ENCODE measurements at places on chromosomes 2 and 18.

DNA sequence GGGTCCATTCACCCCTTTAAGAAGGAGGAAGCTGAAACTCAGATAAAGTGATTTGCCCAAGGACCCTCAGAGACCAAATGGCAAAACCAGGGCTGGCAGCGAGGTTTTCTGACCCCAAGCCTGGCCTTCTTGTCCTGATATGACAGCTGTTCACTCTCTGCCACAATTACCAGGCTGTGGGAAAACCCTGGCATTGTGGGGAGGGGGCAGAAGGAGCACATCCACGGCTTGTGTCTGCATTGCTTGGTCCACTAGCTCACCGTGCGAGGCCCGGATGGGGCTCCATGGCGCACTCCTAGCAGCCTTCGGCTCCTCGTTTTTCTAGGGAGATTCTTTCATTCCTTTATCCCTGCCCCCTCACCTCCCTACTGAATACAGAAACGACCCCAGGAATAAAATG, 143.4 kb upstream of the SIX2 start:
- DNase-seq, result no peak

DNA sequence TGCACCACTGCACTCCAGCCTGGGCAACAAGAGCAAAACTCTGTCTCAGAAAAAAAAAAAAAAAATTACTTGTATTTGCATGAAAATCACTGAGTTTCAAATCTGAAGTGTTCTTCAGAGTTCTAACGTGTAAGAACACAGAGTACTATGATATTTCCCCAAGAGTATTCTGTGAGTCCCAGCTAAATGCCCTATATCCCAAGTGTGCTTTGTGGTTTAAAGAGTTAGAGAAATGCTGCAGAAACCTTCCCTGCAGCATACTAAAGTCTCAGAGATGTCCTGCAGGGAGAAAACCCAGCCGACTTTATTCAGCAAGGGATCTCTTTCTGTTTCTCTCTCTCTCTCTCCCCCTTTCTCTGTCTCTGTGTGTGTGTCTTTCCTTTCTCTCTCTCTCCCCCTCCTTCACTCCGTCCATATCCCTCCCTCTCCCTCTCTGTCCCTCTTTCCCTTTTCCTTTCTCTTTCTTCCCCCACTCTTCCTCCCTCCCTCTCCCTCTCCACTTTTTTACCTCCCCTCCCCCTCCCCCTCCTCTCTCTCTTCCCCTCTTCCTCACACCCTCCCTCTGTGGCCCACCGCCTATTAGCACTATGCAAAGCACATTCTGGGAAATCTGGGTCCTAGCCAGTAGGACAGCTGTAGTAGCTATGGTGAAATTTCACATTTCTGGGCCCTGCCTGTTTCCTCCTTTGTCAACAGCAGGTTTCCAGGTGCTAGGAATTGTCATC, 54.2 kb downstream of the ACTR2 start:
- no peak for DNase-seq

- DNase-seq, result no peak
These were observed 193.0 kb upstream of the RGPD4 start for GRCh38 chr2:107633580-107634147.

GRCh38 chr2:121664086-121664485, 14.8 kb upstream of the CLASP1 start:
- DNase-seq, result no peak

DNA sequence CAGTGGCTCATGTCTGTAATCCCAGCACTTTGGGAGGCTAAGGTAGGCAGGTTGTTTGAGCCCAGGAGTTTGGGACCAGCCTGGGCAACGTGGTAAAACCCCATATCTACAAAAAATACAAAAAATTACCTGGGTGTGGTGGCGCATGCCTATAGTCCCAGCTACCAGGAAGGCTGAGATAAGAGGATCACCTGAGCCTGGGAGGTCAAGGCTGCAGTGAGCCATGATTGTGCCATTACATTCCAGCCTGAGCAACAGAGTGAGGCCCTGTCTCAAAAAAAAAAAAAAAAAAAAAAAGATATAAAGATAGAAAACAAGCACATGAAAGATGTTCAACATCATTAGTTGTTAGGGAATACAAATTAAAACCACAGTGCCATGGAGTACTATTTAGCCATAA, 65.3 kb upstream of the UGP2 start:
- DNase-seq, result no peak

- DNase-seq, result no peak
These were observed 161.9 kb upstream of the DAPL1 start for GRCh38 chr2:158633261-158633660.

DNA sequence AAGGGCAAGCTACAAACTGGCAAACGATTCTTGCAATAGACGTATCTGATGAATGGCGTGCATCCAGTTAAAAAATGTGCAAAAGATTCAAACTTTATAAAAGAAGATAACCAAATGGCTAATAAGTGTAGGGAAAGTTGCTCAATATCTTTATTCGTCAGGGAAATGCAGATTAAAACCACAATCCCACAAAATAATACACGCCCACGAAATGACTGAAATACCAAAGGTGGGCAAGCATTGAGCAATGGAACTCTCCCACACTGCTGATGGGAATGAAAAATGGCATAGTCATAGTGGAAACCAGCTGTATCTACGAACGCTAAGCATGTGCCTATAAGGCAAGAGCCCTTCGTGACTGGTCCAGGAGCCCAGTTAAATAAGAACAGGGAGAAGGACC, 168.6 kb upstream of the SIX2 start:
- DNase-seq, result no peak

GRCh38 chr2:238954841-238955591, 107.1 kb downstream of the TWIST2 start:
- DNase-seq, result no peak

- no peak for DNase-seq
These were observed 707 bp downstream of the KRCC1 start for GRCh38 chr2:88054782-88055370.

- DNase-seq, result no peak
These were observed 37.6 kb downstream of the NXPH2 start for GRCh38 chr2:138742441-138743057.

DNA sequence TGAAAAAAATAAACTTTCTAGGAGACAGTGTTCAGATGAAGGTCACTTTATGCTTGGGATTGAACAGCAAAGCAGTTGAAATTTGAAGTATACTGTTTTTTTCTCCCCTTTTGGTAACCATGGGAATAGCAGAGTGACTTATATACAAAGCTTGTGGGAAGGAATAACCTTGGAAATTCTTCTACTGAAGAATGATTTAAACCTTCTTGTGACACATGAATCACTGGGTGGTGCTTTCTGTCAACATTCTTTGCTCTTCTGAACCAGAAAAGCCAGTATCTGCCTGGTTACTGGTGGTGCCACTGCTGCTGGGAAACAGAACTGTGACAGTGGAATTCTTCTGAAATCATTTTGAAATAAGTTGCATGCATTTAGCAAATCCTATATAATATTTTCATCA, 39.4 kb upstream of the RND3 start:
- no peak for DNase-seq
